Left ventricle myocardium inferior (tissue), 1 donor: ENCODE measurements at places on chromosomes 7 and 10. TPM values are rescaled to one million over a fixed set of nuclear protein-coding genes. Genes with fewer than 3 reads are reported as not detected.

Gene TSPAN14
- total RNA-seq, result 33.4 TPM

Gene OR2A1
- total RNA-seq, result not detected

Gene TFEC
- 1.7 TPM for total RNA-seq

Gene ACSL5
- 5.6 TPM for total RNA-seq

Gene MCM10
- 0.08 TPM for total RNA-seq

Gene NUTM2E
- not detected for total RNA-seq

Gene EN2
- total RNA-seq, result 0.11 TPM

Gene HOXA9
- not detected for total RNA-seq

Gene GPR15LG
- not detected for total RNA-seq

Gene UCN3
- total RNA-seq, result not detected

Gene NUP205
- 14.3 TPM for total RNA-seq

Gene WNT8B
- not detected for total RNA-seq

Gene HYAL4
- not detected for total RNA-seq

Gene NIPSNAP2
- 357 TPM for total RNA-seq

Gene ZNF680
- total RNA-seq, result 21.6 TPM
